ENCODE measurements at places on chromosomes 12 and 14.
A peak's percentile ranks its signal among the peaks of the same experiment; 100 is the strongest.

DNA sequence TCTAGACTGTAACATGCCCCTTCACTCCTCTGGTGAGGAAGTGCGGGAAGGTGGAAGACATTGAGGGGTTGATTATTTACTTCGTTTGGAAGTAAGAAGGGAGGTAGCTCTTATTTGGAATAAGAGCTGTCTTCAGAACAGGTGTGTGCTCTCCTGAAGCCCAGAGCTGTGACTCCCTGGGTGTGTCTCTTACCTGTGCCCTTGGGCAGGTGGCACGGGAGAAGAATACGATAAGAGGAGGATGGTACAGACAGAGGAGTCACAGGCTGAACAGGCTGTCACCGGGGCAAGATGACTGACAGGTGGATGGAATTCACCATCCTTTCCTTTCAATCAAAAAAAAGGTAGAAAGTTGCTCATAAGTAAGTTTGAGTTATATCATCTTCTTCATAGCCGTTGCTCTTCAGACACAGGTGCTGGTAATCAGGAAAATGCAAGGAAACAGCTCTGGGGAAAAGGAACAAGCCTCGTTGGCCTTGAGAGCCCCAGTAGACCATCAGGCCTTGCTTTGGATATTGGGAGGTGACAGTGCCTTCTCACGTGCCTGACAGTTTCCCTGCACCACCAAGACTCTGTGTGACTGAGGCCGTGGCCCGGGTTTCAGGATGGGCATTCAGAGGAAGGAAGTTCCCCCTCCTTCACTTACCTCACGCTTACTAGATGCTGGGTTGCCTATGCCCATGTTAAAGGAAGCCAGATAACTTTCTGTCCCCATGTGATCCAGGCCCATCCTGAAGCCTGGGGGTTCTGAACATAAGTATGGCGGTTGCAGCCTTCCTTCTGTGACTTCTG is 120.4 kb downstream of the ETV6 start:
- no peak for DNase-seq

GRCh38 chr12:92991134-92991533 is 62.0 kb upstream of the EEA1 start:
- no peak for DNase-seq

- DNase-seq, result no peak
These were observed 46.4 kb upstream of the CHST11 start for GRCh38 chr12:104410326-104410725.

DNA sequence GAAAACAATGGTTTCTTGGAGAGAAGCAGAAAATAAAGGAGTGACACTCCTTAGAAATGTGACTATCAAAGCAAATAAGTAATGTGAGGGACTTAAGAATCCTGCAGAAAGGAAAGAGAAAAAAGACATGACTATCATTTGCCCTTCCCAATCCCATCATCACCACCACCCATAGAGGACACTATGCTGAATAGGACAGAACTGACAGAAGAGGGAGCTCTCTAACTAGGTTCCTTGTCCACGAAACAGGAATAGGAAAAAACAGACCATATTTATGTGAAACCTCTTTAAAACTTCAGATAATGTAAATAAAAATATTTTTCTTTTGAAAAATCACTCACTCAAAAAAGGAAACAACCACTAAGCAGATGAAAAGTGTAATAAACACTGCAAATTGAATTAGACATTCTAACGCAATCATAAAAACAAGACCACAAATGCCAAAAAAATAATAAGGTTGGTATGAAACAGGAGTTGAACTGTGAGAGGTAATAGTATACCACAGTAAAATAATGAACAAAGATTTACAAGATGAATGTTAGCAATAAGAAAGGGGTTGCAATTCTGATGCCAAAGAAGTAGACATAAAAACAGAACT is 24.1 kb downstream of the KLRD1 start:
- DNase-seq, result peak; percentile 24

- DNase-seq, result no peak
These were observed 1424.9 kb downstream of the LRFN5 start for GRCh38 chr14:43031598-43031997.

DNA sequence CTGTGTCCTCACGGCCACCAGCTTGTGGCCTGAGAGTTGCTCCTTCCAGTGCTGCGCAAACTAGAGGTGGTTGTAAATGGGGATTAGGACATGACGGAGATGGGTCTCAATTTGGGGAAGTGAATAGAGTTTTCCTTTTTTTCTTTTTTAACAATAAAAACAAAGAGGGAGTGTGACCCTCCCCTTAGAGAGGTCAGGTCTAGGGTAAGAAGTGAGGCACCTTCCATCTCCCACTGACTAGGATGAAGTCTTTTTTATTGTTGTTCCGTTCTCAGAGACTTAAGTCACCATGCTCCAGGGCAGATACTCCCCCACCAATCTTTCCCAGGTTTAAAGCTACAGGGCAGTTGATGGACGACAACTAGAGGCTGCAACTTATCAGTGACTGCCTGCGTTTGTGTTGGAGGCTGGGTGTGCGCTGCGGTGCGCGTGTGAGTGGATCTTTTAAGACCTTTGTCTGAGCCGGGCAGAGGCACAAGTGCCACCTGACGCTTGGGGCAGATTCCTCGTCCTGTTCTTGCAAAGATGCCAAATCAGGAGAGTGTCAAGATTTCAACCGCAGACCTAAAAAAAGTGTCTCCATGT is 2.1 kb upstream of the GSC start:
- DNase-seq, result no peak

- DNase-seq, result no peak
These were observed 35.2 kb upstream of the PCNX1 start for GRCh38 chr14:70871863-70872677.

GRCh38 chr14:105050551-105050897 is 14.7 kb downstream of the GPR132 start:
- peak; percentile 87 for DNase-seq

DNA sequence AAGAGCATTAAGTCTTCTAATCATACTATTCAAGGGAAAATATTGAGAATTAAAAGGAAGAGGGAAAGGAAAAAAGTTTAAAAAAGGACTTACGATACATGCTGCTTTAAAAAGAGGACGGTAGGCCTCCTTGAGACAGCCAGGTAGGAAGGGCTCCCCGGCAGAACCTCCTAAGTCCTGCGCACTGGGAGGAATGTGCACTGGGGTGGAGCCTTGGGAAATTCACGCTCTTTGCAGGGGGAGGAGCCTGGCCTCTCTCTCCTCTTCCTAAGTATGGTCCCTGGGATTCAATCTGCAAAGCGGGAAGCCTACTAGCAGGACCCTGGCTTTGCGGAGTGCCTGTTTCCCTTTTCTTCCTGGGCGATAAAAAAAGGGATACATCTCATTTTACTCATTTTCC is 553.0 kb downstream of the RPS29 start:
- DNase-seq, result no peak

GRCh38 chr14:24093207-24093900 is 757 bp upstream of the PCK2 start:
- no peak for DNase-seq

DNA sequence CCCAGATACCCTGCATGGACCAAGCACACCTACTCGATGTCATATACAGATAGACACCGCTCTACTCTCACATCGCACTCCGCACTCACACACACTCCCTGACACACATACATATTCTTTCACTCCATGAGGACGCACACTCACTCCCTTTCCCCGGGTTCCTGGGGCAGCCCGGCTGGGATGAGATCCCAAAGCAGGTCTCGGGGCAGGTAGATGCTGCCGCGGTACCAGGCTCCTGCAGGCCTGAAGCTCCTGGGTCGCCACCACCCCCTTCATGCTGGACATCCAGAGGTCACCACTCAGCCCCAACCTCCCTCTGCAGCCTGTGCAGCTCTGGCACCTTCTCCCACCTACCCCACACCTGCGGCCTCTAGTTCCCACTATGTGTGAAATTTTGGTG is 2.3 kb downstream of the C1QL4 start:
- DNase-seq, result no peak

GRCh38 chr14:93266127-93266526 is 59.1 kb downstream of the UBR7 start:
- DNase-seq, result no peak

DNA sequence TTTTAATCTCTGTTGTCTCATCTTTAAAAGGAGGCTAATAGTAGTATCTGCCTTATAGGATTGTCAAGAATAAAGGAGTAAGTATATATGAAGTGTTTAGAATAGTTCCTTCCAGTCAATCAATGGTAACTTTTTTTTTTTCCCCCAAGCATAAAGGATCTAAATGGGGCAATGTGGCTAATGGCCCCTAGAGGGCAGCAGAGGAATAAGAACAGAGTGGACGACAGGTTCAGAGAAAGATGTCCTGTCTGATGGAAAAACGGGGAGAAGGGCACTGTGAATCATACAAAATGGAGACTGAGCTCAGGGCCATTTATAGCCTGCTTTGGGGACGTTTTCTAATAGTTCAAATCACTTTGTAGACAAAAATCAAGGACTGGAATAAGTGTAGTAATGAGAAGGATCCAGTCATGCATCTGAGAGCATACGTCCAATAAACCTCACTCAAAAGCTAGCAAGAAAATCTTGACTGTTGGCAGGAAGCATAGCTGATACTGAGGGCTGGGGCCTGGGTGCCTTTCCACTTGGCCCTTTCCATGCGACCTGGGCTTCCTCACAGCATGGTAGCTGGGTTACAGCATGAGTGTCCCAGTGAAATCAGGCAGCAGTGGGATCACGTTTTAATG is 51.3 kb downstream of the IFNG-AS1 start:
- DNase-seq, result peak; percentile 79

- no peak for DNase-seq
These were observed 4.4 kb upstream of the TBX3 start for GRCh38 chr12:114688256-114688845.

- DNase-seq, result no peak
These were observed 27.5 kb upstream of the MDM1 start for GRCh38 chr12:68359674-68360073.

DNA sequence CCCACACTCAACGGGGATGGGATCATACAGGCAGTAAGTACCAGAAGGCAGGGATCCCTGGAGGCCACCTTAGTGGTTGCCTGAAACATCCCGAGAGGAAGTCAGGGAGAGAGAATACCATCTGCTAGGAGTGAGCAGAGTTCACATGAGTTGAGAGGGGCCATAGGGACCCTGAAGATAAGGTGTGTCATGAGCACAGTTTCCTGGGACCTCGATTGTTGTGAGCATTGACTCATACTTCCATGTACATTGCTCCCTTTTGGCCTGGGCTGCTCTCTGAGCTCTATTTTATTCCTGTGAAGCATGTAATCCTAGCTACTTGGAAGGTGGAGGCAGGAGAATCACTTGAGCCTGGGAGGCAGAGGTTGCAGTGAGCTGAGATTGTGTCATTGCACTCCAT is 120.5 kb downstream of the TBC1D30 start:
- DNase-seq, result no peak

GRCh38 chr12:57844709-57845477 is 1.6 kb downstream of the CTDSP2 start:
- DNase-seq, result peak; percentile 44

DNA sequence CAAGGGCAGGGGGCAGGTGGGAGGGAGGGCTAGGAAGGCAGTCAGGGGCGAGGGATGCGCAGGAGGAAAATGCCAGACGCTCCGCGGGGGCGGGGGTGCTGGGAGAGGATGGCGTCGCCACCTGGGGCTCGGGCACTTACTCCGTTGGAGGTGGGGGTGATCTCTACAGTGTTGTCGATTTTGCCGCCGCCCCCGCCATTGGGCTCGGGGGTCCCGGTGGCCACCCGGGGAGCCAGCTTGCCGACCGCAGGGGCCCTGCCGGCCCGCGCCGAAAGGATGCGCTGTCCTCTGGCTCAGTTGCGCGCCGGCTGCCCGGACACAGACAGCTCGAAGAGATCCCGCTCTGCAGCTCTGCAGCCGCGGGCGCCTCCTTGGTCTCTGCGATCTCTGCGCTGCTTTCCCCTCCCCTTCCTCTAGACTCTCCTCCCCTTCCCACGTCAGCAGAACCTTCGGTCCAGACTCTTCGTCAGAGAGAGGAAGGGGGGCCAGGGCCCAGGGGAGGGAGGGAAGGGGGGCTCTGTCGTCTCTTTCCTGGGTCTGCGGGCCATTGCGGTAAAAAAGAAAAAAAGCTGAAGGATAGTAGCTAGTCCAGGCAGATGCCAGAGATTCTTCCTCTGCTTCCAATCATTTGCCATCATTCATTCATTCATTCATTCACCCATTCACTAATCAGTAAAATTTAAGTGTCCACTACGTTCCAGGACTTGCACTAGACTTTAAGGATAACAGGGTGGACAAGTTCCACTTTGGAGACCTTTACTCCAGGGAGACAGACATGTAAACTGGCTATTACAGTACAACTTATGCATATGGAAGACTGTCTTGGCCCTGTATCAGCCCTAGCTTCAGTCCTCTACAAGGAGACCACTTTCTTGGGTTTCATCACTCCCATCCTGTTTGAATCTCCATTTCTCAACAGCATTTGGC is at the start of gene SLC22A17:
Gene SLC22A17 (minus strand): TSS at position 382 of the 927 bp plus-strand sequence.
- peak; percentile 89 for DNase-seq

DNA sequence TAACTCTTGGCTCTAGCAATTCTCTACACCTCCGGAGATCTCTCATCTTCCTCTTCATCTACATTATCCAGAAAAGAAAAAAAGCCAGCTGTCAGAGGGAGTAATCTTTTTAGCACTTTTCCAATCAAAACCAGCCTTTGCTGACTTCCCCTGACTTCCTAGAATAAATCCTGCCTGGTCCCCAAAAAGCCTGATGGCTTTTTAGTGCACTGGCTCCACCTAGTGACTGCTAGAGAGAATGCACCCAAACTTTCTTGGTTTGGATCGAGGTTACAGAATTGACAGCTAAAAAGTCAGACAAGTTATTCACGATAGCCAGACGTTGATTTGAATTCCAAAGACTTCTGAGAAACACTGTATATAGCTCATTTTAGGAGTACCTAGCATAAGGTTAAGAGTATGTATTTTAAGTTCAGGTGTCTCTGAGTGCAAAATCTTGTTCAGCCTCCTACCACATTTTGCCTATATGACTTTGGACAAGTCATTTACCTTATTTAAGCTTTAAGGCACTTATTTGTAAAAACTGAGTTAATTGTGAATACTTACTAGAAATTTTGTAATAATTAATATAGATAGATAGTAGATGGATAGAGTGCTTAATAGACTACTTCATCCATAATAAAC is 185.7 kb upstream of the GRIN2B start:
- DNase-seq, result peak; percentile 39

DNA sequence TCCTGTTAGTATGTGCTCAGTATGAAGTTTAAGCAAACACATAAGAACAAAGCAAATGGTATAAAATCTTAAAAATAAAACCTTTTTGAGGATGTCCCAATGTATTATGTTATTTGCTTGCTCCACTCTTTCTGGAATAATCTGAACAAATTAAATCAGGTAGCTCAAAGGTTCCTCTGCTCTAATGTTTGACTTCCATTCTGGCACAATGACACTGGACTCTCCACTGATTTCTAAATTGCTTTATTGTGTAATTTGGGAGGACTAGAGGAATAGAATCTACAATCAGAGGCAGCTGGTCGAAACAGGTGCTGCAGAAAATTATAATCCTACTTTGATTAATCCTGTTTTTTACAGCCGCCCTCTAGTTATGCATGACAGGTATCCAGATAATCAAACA is 523.7 kb upstream of the FOXG1 start:
- no peak for DNase-seq

DNA sequence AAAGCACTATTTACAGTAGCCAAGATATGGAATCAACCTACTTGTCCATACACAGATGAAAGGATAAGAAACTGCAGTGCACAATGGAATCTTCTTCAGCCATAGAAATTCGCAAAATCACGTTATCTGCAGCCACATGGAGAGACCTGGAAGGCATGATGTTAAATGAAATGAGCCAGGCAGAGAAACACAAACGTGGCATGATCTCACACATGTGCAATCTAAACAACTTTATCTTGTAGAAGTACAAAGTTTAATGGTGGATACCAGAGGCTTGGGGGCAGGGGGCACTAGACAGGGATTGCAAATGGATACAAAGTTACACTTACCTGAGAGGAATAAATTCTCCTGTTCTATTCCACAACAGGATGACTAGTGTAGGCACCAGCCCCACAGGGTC is 24.1 kb downstream of the ASCL4 start:
- DNase-seq, result no peak
